ENCODE measurements at places on chromosomes 7 and 10. TPM values are rescaled to one million over a fixed set of nuclear protein-coding genes. Genes with fewer than 3 reads are reported as not detected.

DNA sequence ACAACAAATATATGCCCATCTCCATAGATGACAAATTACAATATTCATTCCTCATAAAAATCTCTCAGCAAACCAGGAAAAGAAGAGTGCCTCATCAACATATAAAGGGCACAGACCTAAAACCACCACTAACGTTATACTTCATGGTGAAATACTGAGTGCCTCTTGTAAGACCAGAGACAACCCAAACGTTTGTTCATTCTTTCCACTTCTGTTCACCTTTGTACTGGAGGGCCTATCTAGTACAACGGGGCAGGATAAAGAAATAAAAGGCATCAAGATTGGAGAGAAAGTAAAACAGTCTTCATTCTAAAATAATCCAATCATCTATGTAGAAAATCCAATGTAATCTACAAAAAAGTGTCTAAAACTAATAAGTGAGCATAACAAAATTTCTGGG lies 79.1 kb downstream of the LARP4B start:
- DNase-seq: no peak

- no peak for DNase-seq
Measured at GRCh38 chr7:130488392-130489139, 3.3 kb upstream of the MEST start.

SAMD9 gene
- 4.1 TPM for total RNA-seq

GRCh38 chr7:36506820-36507219 lies 117.2 kb downstream of the ANLN start:
- DNase-seq: no peak

DNA sequence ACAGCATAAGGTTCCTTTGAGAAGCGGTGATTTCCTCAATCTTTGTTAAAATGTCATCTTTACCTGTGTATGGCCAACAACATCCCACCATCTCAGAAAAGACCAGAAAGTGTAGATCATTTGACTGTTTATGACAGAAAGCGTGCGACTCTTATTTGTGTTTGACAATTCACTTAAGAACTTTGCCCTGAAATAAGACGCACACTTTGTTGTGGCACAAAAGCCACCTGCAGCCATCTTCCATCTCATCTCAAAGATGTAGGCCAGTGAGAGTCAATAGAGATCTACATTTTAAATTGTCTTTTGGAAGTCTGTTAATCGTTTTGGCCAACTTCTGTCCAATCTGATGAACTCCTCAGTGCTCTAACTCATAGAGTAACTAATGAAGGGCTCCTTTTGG lies 114.0 kb downstream of the CALN1 start:
- DNase-seq: no peak

LAMB1 gene
- total RNA-seq: 123 TPM

- DNase-seq: no peak
Measured at GRCh38 chr10:43340101-43340500, 31.3 kb upstream of the FXYD4 start.

POLR2J2 gene
- total RNA-seq: 1.9 TPM

GRCh38 chr7:29095631-29096445 lies 50.5 kb downstream of the CPVL start:
- no peak for DNase-seq

- DNase-seq: no peak
Measured at GRCh38 chr10:89625041-89625765, 19.8 kb downstream of the PANK1 start.

- DNase-seq: no peak
Measured at GRCh38 chr10:75240329-75241076, 4.7 kb upstream of the COMTD1 start.

GRCh38 chr10:26593896-26594295 lies 103.6 kb upstream of the PDSS1 start:
- no peak for DNase-seq

DNA sequence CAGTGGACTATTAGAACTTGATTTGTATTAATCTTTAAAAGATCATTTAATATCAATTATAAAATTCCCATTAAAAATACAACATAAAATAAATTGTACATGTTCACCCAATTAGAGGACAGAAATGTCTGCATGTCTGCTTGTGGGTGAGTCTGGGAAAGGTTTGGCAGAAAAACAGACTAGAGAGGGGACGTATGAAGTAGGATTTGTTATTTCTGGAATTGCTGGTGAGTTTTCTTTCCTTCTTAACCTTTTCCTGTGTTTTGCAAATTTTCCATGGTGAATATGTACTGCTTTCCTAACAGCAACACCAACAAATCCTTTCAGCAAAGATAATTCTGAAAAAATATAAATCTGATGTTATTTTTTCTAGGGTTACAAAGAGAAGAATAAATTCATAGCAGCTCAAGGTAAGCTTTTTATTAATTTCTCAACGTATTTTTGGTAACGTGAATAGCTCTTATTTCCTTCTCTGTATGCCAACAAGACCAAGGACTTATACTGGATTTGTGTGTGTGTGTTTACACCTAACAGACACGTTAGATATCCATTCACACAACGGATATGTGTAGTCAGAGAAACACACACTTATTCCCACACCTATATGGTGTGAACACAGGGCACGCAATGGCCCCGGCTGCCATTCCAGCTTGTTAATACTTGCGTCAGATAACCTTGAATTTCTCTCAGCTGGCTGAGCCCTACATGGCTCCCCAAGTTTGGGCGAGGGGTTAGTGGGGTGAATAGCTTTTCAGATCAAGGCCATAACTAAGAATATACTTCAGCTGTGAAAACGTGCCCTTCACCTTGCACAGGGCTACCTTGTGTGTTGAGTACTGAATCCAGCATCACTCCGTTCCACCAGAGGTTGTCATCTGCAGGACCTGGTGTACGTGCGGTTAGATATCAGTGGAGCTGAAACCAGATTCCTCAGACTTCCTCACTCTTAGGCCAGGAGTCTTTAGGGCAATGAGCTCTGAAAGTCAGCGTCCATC lies 64.6 kb downstream of the MKI67 start:
- no peak for DNase-seq

- DNase-seq: no peak
Measured at GRCh38 chr10:24496906-24497305, 226.8 kb downstream of the ARHGAP21 start.

PROSER2 gene
- total RNA-seq: 1.8 TPM

GRCh38 chr7:71208881-71209280 lies 76.9 kb downstream of the GALNT17 start:
- DNase-seq: no peak

- peak; percentile 76 for DNase-seq
Measured at GRCh38 chr7:75772081-75773077, at the start of gene CCL26. Gene CCL26 (minus strand): TSS chr7:75772211. CDS start chr7:75772176, 35 bp downstream.

RAMP3 gene
- total RNA-seq: 40.8 TPM

CALCR gene
- total RNA-seq: 0.08 TPM

DNA sequence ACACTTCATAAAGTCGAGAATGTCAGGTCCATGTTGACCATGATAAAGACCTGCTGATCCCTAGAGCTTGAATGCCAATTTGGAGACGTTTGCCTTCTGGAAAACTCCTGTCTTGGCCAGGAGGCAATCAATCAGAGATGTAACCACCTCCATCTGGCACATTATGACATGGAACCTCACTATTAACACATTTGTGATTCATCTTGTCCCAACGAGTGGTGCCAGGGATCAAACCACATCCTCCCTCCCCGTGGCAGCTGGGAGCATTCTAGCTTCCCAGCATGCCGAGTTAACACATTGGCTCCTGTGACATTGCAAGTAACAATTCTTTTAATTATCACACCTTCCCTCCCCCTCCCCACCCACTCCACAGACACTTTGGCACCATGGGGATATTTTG lies 84.0 kb upstream of the PPP1R17 start:
- DNase-seq: no peak

DNA sequence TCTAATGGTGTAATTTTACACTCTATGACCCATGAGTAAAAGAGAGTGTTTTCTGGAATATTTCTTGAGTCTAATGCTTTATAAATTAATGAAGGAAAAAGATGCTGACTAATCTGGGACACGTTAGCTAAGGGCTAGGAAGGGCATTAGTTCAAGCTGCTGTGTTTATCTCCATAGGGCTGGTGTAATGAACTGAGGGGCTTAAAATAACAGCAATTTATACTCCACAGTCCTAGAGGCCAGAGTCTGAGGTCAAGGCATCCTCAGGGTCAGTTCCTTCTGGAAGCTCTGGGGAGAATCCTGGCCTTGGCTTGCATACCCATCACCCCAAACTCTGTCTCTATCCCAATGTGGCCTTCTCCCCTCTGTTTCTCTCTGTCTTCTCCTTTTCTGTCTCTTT lies 105.2 kb upstream of the PFKP start:
- DNase-seq: no peak

ALKBH4 gene
- total RNA-seq: 7.2 TPM

GRCh38 chr10:77338143-77338542 lies 299.5 kb downstream of the KCNMA1 start:
- no peak for DNase-seq

- no peak for DNase-seq
Measured at GRCh38 chr10:110336111-110336721, 31.5 kb upstream of the SMNDC1 start.

REEP3 gene
- 34.1 TPM for total RNA-seq

DNA sequence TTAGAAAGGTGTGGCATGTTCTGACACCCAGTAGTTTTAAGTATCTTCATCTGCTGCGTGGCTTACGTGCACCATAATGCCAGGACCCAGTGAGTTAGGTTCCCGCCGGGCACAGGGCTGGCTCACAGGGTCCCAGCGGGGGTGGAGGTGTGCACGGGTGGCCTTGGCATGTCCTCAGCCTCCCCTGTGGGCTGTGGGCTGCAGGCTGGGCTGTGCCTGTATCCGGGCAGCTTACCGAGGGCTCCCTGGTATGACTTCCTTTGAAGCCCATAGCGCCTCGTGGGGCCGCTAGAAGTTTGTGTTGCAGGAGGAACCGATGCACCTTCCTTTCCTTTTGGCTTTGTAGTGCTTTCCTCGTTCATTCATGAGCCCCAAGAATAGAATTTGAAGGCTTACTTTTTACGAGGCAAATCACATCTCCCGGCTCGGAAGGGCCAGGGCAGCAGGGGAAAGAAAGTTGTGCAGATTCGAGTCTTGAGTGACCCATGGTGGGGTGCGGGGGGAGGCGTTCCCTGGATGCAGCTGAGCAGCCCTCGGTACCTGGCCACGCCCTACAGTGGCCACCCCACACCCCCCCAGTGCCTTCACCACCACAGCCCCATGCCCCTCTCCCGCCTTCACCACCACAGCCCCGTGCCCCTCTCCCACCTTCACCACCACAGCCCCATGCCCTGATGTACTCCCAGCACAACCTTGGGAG lies 113.2 kb downstream of the WDR37 start:
- DNase-seq: no peak

COBL gene
- 36.0 TPM for total RNA-seq

- DNase-seq: no peak
Measured at GRCh38 chr7:101410743-101411507, 48.2 kb downstream of the COL26A1 start.

MOGAT3 gene
- not detected for total RNA-seq

- DNase-seq: no peak
Measured at GRCh38 chr7:142516038-142516501, 233.2 kb upstream of the PRSS1 start.

DNA sequence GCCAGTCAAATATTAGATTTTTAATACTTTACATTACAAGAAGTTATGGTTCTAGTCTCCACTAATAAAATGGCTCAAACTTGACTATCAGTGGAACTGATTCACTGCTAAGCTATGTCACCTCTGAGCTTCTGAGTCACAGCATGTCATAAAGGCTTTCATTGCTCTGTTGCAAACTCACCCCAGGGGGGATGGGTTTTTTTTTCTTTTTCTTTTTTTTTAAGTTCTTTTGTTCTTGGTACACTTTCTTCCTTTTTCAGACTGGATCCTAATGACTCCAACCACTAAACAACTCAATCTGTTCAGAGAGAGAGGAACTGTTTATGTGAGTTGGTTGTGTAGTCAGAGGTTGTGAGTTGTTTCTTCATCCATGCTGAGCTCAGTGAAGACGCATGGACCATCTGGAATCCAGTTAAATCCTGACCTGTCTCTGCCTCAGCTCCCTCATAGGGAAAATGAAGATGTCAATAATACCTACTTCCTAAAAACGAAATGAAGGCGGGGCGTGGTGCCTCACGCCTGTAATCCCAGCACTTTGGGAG lies 11.0 kb downstream of the MYOF start:
- no peak for DNase-seq

GRCh38 chr10:29687421-29688164 lies 52.8 kb upstream of the SVIL start:
- no peak for DNase-seq

- DNase-seq: no peak
Measured at GRCh38 chr10:34655286-34656170, 159.6 kb downstream of the PARD3 start.

SNCG gene
- total RNA-seq: 27.8 TPM

MRPL32 gene
- 50.2 TPM for total RNA-seq

DNA sequence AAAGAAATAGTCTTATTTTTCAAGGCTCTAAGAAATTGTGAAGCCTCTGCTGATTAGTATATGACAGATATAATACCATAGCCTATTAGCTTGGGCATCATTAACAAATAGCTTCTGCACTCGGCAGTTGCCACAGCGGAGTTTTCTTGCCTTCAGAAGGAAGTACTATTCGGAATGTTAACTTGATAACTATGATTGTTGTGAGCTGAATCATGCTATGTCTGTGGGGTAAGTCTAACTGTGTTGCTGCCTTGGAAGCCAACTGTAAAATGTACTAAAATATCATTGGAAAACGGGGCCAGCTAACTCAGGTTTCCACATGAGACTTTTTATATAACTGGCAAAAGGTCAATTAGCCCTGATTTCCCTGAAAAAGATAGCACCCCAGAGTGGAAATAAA lies 93.2 kb downstream of the TWIST1 start:
- DNase-seq: no peak

AKR1C8 gene
- not detected for total RNA-seq

SGCE gene
- total RNA-seq: 42.9 TPM

DNA sequence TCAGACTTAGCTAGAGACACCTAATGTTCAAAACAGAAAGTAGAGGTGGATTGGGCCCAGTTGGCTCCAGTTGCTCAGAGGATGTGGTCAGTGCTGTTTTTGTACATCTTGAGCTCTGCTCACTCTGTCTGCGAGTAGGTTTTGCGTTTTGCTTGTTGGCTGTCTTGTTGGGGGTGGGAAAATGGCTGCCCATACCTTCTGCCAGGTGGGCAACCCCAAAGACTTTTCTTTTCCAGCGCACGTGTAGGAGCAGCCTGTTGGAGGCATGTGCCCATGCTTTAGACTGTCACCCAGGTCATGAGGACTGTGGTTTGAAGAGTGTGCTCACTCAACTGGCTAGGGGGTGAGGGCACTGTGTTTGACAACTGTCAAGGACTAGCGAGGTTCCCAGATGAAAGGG lies 73.9 kb downstream of the KAT6B start:
- DNase-seq: no peak
